ENCODE measurements at places on chromosomes 3 and 15.

GRCh38 chr3:71629289-71629688 is 45.8 kb upstream of the FOXP1 start:
- DNase-seq, result no peak

DNA sequence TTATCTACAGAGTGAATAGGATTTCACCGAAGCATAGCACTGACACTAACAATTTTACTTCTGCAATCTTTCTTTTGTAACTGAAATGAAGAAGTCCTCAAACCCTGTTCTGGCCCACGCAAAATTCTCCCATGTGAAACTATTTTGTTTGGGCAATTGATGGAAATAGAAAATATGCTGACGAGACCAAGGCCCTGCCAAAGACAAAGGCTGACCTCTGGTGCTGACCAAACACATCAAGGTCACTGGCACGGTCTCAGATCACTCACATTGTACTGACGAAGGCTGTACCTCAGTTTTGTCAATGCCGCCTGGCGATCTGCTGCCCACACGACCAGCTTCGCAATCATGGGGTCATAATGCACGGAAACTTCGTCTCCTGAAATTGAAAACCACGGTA is 58.4 kb upstream of the DCUN1D1 start:
- no peak for DNase-seq

GRCh38 chr15:27278761-27279160 is 307.8 kb downstream of the GABRG3 start:
- no peak for DNase-seq

DNA sequence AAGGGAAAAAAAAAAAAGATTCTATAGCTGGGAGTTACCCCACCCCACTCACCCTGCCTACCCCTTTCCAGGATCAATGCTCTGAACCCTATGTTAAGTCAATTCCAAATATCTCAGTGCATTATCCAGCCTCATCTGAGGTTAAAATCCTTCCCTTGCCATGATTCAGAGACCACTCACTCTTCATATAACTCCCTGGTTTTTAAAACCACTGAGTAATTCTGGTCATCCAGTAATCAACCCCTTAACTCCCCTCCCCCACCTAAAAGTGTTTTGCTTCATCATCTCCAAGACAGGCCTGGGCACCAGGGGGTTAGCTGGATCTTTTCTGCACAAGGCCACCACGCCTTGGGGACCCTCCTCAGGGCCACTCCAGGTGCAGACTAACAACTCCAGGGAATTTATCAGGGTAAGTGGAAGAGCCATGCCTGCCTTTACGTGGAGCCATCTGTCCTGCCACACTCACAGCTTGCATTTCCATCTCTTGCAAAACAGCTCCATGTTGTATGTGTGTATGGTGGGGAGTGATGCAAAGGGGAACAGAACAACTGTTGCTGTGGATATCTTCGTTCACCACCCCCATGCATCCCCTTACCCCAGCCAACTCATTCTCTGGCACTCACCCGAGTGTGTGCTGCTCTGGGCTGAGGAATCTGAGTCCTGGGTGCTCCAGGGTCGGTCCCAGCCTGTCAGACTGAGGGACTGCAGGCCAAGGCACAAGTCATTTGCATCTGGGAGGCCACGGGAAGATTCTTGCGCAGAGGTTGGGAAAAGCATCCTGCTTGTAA is 30.7 kb upstream of the RPS17 start:
- DNase-seq, result no peak

All from neural crest cell (in vitro differentiated cells).